Suppressor macrophage treated with lipopolysaccharide for 1 hour (primary cell): ENCODE measurements at places on chromosomes 2 and 18.

GRCh38 chr2:102063941-102064678 is 72.3 kb downstream of the IL1R2 start:
- DNase-seq: peak; percentile 89

DNA sequence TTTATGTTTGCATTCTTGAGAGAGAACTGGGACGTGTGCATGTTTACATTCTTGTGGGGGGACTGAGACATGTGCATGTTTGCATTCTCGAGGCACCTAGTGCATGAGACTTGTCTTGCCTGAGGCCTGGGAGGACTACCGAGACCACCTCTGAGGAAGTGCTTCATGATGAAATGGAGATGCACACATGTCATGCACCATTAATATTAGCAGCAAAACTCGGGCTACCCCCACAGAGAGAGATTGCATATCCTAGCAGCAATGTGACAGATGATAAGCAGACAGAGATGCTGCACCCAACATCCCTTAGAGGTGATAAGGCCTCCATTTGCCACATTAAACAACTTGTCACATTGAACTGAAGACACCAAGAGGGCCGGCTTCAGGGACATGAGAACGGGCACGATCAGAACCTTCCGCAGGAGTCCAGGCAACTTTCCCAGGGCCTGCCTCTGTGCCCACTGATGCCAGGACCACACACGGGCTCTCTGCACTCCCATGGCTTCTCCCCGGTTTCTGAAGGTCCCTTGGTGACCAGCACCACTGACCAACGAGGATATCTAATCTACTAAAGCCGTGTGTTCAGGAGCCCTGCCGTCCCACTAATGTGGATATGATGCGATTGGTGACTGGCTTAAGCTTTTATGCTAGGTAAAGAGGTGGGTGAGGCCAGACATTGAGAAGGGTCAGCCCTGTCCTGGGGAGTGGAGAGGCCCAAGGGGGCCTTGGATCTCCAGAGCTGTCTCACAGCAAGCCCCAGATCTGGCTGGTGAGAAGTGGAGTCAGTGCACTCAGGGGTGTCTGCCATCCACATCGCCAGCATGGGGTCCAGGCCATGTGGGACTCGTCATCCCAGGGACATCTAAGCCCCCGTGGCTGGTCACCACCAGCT is 208.3 kb downstream of the NDUFA10 start:
- no peak for DNase-seq

- no peak for DNase-seq
Measured at GRCh38 chr2:217219164-217219520, 359.3 kb upstream of the TNP1 start.

GRCh38 chr2:227052879-227053278 is 111.1 kb downstream of the COL4A4 start:
- no peak for DNase-seq

GRCh38 chr2:227324642-227324994 is 433 bp upstream of the MFF start:
- DNase-seq: peak; percentile 4

DNA sequence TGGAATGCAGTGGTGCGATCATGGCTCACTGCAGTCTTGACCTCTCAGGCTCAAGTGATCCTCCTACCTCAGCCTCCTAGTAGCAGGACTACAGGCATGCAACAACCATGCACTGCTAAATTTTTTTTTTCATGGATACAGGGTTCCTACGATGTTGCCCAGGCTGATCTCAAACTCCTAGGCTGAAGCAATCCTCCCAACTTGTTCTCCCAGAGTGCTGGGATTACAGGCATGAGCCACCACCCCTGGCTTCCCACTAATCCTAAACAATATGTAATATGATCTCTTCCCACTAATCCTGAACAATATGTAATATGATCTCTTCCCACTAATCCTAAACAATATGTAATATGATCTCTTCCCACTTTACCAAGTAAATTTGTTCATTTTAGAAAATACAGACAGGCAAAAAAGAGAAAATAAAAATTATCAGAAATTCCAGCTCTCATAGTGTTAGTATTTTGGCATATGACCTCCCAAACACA is 33.7 kb upstream of the C18orf32 start:
- no peak for DNase-seq

DNA sequence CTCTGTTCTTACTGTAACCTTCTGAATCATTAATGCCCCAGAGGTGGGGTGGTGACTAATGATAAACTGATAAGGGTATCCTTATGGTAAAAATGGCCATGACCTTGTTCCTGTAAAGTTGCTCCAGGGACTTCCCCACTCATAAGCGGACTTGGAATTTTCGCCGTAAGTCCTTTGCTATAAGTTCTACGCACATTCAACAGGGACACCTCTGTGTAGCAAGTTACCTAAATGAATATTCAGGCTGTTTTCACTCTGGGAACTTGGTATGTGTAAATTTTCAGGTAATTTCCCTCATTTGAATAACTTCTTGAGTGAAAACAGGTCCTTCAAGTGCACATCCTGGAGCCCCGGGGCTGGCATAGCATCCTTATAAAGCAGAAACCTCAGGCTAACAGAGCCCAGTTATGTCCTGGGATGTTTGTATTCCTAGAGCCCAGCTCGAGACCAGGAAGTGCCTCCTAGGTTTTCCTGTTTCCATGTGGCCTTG is 9.4 kb upstream of the AGFG1 start:
- DNase-seq: no peak

- DNase-seq: no peak
Measured at GRCh38 chr2:29305762-29306161, 190.5 kb downstream of the CLIP4 start.

GRCh38 chr2:27021253-27022049 is 11.3 kb upstream of the TMEM214 start:
- DNase-seq: no peak

DNA sequence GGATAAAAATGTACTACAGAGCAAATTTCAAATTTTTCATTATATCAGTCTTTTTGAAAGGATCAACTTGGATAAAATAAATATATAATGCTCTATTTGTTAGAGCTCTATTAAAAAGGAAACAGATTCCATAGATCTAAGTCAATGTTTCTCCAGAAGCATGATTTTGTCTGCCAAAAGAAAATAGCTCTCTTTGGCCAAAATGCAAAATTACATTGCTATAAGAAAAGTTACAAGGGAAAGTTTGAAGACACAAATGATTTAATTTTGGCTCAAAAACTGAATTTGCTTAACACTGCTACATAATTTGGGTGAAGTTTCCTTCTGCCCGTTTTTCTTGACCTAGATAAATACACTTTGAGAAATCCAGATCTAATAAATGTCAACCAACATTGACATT is 15.7 kb downstream of the C2orf69 start:
- DNase-seq: no peak

GRCh38 chr2:211407076-211407475 is 850.7 kb downstream of the CPS1 start:
- no peak for DNase-seq

GRCh38 chr2:10325278-10326145 is 22.8 kb downstream of the HPCAL1 start:
- DNase-seq: no peak

GRCh38 chr2:118224895-118225311 is 136.6 kb downstream of the INSIG2 start:
- DNase-seq: no peak

GRCh38 chr2:68917034-68917718 is 35.5 kb downstream of the GKN2 start:
- no peak for DNase-seq

DNA sequence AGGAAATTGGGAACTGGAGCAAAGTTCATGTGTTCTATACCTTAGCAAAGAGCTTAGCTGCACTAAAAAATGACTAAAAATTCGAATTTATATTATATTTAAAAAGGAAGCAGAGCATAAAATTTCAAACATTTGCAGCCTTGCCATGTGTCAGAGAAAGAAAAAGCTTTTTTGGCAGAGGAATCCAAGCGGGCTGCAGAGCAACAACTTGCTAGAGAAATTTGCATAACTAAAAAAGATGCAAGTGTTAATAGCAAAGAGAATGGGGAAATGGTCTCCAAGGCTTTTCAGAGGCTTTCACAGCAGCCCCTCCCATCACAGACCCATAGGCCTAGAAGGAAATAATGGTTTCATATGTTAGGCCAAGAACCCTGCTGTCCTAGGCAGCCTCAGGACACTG is 1315.9 kb downstream of the DSC3 start:
- DNase-seq: no peak

- peak; percentile 67 for DNase-seq
Measured at GRCh38 chr2:164975891-164976290, 20.6 kb upstream of the SLC38A11 start.

DNA sequence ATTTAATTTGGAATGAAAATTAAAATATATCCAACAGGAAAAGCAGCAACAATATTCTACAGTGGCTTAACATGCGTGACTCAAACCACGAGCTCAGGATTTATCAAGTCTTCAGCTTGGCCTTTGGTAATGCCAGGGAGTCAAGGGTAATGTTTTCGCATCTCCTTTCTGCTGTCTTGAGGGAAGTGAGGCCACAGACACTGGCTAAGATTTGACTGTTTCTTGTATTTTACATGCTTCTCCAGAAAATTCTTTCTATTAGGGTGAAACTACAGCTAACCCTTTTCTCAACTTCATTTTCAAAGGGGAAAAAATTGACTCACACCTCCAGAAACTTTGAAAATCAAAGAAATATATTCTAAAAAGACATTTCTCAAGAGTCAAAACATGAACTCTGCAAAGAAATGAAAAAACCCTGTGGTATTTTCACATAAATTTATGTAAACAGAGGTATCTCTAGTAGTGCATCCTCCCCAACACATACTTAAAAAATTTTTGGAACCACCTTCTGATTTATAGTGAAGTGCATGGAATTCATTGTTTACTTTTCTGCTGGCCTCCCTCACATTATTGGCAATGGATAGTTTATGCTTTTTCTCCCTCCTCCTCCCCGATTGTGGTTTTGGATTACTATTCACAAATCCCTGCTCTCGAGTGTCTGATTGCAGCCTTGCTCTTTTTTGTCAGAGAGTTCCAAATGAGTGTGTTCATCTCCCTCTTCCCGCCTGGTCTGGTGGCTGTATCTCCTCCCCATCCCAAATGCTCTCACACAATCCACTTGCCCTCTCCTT is 48.7 kb downstream of the DPP4 start:
- DNase-seq: no peak
